ENCODE measurements at places on chromosomes 7 and 10.

- no peak for DNase-seq
Observed at GRCh38 chr7:132825932-132826835, 249.9 kb upstream of the PLXNA4 start.

GRCh38 chr7:110813986-110814385, 276.9 kb upstream of the LRRN3 start:
- DNase-seq: no peak

- no peak for DNase-seq
Observed at GRCh38 chr7:123669485-123669884, 13.8 kb downstream of the LMOD2 start.

DNA sequence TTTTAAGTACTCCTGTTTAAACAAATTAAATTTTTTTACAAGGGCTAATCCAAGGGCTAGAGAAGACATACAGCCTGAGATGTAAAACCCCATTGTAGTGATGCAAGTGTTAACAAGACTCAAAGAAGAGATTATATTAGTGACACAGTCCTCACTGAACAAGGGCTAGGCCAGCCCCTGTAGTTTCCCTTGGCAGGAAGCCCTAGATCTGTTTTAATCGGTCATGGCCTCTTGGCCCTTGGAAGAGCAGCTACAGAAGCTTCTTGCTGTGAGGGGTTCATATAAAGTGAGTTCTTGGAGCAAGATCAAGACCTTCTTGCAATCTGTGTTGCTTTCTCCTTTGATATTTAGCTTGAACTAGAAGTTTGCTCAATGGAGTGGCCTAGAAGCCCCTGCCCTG, 1339.4 kb downstream of the XPNPEP1 start:
- DNase-seq: no peak

DNA sequence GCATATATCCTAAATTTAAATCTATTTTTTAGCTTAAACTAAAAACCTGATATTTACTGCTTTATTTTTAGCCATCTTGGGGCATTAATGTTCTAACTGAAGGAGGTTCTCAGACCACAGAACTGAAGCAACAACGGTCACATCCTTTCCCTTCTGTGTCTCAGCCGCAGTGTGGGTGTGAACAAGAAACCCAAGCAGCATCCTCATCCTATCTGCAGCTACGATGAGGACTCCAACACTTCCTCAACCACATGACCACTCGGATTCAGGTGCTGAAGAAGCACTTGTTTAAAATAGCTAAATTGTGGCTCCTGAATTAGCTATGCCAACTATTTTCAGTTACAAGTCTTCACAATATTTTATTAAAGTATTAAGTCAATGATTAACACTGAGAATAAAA, 5.3 kb downstream of the ESYT2 start:
- no peak for DNase-seq

Measured in glutamatergic neuron (in vitro differentiated cells).